ENCODE measurements at places on chromosomes 1 and 21.

DNA sequence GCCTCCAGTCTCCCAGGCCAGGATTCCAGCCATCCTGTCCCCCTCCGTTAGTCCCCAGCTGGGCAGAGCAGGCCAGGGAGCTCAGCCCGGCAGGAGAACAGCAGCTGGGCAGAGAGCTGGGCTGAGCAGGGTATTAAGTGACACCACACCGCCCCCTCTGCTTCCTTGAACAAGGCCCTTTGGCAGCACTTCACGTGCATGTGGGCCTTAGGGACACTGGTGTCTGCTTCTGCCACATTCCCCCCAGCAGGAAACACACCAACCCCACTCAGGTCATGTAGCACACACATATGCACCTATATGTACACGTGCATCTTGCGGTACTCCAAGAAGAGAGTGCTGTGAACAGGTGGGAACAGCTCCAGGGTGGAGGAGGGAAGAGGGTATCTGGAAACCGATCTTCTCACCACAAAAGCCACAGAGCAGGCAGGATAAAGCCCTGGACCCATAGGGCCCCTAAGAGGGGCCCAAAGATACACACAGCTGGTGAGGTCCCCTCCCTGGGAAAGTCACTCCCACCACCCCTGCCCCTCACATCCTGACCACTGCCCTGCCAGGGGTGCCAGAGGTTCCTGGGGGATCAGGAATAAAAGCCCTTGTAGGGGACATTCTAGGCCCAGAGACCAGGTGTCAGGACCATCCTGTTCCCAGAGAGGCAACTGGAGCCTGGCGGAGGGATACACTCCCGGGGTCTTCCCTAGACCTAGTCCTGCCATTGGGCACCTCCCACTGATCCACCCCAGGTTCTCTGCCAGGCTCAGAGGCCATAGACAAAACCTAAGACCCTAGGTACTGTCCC, 4.5 kb downstream of the EPHA2 start:
- DNase-seq, result peak; percentile 52

DNA sequence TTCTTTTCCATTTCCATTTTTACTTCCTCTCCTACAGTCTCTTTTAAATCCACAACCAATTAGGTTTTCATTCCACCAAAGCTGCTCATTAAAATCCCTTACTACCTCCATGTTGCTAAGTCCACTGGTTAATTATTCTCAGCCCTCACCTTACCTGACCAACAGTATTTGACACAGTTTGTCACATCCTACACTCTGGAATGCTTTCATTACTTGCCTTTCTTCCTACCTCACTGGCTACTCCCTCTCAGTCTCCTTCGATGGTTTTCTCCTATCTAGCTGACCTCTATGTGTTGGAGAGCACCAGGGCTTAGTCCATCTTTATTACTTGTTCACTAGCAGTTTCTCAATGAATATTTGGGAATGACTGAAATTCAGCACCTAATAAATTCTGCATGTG, 78.6 kb downstream of the NME7 start:
- no peak for DNase-seq

- no peak for DNase-seq
These were observed 379.2 kb upstream of the ADAMTS5 start for GRCh38 chr21:27346041-27346448.

DNA sequence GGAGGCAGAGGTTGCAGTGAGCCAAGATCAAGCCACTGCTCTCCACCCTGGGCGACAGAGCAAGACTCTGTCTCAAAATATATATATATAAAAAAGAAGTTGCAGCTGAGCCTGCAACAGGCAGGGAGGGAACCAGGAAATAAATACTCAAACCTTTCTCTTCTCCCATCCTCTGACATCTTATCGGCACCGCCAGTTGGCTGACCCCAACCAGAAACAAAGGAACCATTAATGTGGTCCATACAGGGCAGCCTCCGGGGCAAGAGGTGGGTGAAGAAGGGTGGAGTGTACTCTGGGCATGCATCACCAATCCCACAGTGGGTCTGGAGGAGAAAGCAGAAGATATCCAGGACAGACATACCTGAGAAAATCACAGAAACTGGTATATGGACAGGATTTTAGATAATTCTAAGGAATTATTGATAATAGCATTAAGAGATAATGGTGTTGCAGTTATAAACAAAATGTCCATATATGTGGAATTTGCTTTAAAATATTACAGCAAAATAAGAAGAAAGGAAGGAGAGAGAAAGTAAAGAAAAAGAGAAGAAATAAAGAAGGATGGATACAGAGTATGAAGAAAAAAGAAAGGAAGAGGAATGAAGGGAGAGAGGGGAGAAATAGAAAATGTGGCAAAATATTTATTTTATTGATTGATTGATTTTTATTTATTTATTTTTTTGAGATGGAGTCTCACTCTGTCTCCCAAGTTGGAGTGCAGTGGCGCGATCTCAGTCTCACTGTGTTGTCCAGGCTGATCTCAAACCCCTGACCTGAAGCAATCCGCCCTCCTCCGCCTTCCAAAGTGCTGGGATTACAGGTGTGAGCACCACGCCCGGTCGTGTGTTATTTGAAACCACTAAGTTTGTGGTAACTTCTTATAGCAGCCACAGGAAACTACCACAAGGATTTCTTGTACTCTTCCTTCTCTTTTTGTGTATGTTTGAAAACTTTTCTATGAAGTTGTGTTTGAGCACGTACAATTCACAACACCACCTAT, 4.1 kb upstream of the PTAFR start:
- DNase-seq, result no peak

- DNase-seq, result no peak
These were observed 27.8 kb upstream of the UBE2U start for GRCh38 chr1:64175639-64176038.

- DNase-seq, result peak; percentile 60
These were observed 75.2 kb downstream of the GFI1 start for GRCh38 chr1:92411511-92411910.

- DNase-seq, result no peak
These were observed 600.4 kb downstream of the ADGRL2 start for GRCh38 chr1:82401116-82401515.

DNA sequence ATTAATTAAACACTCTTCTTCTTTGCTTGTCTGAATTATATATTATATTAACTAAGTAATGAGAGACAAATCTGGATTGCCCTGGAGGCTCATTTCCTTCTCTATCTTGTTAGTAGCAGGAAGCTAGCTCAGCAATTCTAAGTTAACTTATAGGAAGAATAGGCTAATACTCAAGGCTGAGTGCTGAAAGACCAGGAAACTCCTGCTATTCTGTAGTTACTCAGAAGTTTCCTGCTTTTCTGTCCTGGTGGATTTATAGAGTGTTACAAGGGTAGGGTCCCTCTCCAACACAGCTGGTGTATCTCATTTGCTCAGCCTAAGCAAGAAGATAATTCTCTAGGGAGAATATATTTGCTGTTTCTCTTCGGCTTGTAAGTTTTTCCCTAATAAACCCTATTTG, 29.2 kb downstream of the HSPA13 start:
- DNase-seq, result no peak
